ENCODE measurements at places on chromosomes 6 and 20. TPM values are rescaled to one million over a fixed set of nuclear protein-coding genes. Genes with fewer than 3 reads are reported as not detected.

The TBC1D32 gene
- polyA plus RNA-seq = 1.9 TPM

GRCh38 chr20:49505518-49505917, 23.1 kb upstream of the KCNB1 start:
- DNase-seq = peak; percentile 93

DNA sequence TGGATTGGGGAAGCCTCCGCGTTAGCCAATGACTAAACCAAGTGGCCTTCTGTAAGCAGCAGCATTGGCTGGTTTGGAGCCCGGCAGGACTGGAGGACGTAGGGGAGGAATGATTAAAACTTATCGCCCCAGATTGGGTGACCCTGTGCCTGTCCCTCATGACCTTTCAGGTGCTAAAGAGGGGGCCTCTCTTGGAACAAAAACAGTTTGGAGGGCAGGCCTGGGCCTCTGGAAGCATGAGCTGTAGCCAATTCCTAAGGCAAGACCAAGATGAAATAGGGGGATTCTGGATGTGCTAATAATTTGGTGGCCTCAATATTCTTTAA, 1.4 kb downstream of the GMPR start:
- no peak for DNase-seq

DNA sequence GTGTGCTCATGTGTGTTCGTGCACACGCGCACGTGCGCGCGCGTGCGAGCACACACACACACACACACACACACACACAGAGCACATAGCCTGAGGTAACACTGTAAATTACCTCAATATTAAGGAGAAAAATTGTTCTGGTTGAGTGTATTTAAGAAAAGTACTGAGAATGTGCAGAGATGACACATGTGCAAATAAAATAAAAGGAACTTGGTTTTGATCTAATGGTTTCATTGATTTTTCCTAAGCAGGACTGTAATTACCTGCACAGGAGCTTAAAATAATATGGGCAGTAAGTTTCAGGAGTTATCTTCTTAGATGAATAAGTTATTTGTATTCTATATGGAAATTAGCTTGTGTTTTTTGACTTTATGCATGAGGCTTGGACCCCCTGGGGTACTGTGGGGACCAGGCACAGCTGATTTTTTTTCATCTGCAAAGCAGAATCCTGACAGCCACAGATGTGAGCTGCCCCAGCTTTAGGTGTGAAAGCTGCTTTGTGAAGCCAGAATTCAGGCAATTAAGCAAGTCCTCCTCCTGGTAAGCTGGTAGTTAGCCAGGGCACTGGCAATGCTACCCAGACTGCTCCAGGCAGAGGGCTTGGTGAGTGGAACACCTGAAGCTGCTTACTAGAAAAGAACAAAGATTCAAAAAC, 1040.6 kb upstream of the CITED2 start:
- no peak for DNase-seq

- DNase-seq = no peak
Measured at GRCh38 chr20:53654932-53655624, 61.4 kb upstream of the ZNF217 start.

GRCh38 chr20:37357481-37358365, 11.8 kb downstream of the SRC start:
- DNase-seq = no peak

DNA sequence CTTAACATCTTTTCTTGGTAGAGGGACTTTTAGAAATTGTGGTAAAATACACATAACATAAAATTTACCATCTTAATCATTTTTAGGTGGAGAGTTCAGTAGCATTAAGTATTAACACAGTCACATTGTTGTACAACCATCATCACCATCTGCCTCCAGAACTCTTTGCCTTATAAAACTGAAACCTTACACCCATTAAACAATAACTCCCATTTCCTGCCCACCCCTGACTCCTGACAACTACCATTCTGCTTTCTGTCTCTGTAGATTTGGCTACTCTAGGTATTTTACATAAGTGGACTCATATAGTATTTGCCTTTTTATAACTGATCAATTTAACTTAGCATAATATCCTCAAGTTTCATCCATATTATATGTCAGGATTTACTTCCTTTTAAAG, 88.7 kb downstream of the ZHX3 start:
- no peak for DNase-seq

DNA sequence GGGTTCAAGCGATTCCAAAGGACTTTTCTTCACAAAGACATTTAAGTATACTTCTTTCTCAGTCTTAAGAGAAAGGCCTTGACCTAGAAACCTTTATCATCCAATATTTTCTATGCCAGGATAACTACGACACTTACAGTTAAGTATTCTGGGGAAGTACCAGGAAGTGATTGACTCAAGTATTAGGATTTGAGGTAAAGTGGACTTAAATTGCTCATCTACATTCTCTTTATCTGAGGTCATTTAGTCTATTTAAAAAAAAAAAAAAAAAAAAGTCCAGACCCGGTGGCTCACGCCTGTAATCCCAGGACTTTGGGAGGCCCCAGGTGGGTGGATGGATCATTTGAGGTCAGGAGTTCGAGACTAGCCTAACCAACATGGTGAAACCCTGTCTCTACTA, 114.7 kb downstream of the ZFAND3 start:
- no peak for DNase-seq

GRCh38 chr6:116390581-116390980, 19.8 kb downstream of the DSE start:
- no peak for DNase-seq

DNA sequence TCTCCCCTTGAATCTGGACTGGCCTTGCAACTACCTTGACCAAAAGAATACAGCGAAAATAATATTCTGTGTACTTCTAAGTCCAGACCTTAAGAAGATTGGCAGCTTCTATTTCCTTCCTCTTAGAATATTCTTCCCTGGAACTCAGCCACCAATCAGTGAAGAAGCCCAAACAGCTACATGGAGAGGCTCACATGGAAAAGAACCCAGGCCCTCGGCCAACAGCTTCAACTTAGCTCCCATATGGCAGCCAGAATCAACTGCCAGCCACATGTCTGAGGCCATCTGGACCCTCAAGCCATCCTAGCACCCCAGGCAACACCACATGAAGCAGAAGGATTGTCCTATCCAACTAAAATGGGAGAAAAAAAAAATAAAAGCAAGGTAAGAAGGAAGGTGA, 178.8 kb downstream of the IBTK start:
- no peak for DNase-seq
